ENCODE measurements at places on chromosomes 3 and 15. TPM values are rescaled to one million over a fixed set of nuclear protein-coding genes. Genes with fewer than 3 reads are reported as not detected.

The RHOV gene
- not detected for total RNA-seq

The ZMYND10 gene
- total RNA-seq = 2.8 TPM

The GAP43 gene
- total RNA-seq = 9.9 TPM

The IP6K2 gene
- 33.7 TPM for total RNA-seq

The ACOX2 gene
- 25.6 TPM for total RNA-seq

Measured in aortic smooth muscle cell (primary cell).